Spinal cord (tissue), 10 donors: ENCODE measurements at places on chromosomes 5 and 9.

- DNase-seq = no peak
Measured at GRCh38 chr5:16727755-16728325, 111.0 kb upstream of the RETREG1 start.

GRCh38 chr9:109745335-109746283 is 34.4 kb upstream of the PALM2AKAP2 start:
- DNase-seq = peak; percentile 90

- DNase-seq = no peak
Measured at GRCh38 chr9:111955048-111955447, 58.4 kb downstream of the UGCG start.

DNA sequence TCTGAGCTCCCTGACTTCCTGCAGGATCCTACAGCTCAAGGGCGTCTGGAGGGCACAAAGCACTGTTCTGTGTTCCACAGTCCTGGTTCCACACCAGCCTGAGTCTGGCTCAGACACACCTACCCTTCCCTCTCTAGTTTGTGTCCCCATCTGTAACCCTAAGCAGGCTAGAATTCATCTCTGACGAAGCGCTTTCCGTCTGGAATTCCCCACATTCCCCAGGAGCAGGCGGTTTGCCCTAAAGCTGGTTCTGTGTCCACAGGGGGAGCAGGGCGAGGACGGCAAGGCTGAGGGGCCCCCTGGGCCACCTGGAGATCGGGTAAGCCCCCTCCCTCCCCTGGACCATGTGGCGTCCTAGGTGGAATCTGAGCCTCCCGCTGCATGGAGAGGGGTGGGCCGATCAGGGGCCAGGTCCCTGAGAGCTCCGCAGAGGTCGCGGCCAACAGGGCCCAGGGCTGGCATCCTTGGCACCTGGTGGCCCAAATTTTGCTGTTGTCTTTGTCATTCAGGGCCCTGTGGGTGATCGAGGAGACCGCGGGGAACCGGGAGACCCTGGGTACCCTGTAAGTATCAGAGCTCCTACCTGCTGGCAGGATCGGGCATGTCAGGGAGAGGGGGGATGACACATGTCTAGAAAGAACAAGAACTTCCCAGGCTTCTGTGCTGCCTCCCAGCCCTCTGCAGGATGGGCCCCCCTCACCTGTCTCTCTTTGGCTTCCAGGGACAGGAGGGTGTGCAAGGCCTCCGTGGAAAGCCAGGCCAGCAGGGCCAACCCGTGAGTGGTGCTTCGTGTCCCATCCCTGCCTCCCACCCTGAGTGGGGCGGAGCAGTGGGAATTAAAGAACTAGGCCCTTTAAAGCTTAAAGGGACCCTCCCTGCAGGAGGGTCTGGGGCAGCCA is 34.5 kb upstream of the ORM1 start:
- no peak for DNase-seq

- DNase-seq = no peak
Measured at GRCh38 chr5:68353605-68354004, 138.0 kb downstream of the PIK3R1 start.

DNA sequence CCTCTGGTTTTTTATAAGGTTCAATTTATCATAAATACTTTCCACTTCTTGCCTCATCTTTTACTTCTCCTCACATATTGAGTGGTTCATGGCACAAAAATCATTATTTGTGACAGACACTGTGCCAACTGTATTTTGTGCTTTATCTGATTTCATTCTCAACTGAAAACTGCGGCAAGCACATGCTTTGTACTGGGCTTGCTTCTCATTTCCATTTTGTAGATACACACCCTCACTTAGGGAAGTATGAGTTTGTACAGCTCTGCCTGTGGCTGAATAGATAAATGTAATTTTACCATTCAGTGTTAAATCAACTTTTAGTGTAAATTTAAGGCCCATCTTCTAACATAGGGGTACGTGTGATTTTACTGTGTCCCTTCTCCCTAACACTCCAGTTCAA is 83.6 kb downstream of the ANXA2R start:
- no peak for DNase-seq

- no peak for DNase-seq
Measured at GRCh38 chr9:109914280-109915027, 134.5 kb downstream of the PALM2AKAP2 start.

DNA sequence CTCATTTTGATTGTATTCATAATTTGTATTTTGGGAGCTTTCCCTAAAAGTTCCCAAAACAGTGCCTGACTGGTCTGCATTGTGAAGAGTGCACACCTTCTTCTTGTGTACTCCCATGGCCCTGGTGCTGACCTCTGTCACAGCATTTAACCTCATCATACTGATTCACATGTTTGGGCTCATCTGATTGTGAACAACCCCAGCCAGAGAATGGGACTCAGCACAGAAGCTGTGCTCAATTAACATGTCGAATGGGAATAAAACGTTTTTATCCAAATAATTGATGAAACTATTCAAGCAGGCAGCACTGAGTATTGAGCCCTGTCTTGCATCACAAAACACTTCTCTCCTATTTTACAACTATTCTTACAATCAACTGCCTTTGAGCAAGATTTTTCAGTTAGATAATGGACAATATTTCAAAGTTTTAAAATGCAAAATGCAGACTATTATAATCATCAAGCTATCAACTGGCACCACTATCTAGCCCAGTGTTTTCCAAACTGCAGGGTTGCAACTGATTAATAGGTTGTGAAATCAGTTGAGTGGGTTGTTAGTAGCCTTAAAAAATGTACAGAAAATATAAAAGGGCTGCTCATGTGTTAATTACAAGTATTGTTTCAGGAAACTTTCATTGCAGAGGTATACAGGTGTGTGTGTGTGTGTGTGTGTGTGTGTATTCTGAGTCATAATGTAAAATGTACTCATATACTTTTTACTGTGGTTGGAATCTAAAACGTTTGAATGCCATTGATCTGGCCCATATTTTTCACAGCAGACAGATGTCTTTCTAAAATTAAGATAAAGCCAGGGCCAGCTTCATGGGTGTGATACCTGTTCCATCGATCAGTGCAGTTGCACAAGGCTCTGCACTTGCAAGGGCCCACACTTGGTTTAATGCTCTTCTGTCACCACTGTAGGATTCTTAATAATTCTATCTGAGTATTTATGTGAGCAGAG is 190.5 kb downstream of the PIK3R1 start:
- no peak for DNase-seq

GRCh38 chr9:119092125-119092524 is 277.1 kb downstream of the BRINP1 start:
- no peak for DNase-seq

GRCh38 chr5:141465351-141465750 is 10.4 kb upstream of the PCDHGC3 start:
- DNase-seq = no peak

DNA sequence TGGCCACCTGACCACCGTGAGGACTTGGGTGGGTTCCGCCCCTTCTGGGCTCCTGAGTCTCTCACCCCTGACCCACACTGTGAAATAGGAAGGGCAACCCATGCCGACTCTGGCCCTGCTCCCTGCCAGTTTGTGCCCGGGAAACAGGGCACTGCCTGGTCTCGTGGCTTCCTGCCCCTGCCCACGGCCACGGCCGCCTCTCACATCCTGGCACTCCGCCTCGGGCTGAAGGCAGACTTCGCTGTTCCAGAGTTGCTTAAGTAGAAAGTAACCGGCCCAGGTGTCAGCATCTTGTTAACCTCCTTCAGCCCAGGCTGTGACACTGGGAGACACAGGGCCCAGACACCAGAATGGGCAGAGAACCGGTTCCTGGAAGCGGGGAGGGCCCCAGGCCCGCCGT is 68.7 kb upstream of the RNU6ATAC start:
- DNase-seq = no peak

- no peak for DNase-seq
Measured at GRCh38 chr5:77952636-77953212, 176.6 kb upstream of the TBCA start.

GRCh38 chr5:179621551-179622214 is 1.8 kb downstream of the HNRNPH1 start:
- DNase-seq = no peak

- DNase-seq = no peak
Measured at GRCh38 chr9:128118971-128119665, 8.4 kb downstream of the PTGES2 start.

DNA sequence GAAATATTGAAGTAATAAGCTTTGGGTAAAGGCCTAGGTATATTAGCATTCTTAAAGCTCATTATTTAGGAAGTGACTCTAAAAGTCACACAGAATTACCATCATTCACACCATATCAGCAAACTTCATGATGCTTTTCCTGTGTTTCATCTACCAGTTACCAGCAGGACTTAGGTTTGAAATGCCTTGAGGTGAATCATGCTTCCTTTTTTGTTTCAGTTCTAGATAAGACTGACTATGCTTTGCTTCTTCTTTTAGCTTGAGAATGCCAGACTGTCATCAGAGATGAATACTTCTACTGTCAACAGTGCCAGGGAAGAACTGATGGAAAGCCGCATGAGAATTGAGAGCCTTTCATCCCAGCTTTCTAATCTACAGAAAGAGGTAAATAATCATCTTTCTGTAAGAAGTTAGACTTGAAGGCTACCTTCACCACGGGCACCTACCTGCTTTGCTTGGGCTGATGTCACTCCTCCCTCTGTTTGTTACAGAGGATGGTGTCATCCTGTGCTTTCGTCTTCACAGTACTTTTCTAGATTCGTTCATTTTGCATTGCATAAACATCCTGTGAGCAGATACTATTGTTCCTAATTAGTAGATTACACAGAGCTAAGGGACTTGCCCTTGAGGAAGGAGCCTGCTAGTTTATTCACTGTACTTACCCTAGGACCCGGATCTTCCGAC is 34.7 kb downstream of the LMNB1 start:
- DNase-seq = no peak

- no peak for DNase-seq
Measured at GRCh38 chr5:153365547-153365946, 124.9 kb upstream of the GRIA1 start.

DNA sequence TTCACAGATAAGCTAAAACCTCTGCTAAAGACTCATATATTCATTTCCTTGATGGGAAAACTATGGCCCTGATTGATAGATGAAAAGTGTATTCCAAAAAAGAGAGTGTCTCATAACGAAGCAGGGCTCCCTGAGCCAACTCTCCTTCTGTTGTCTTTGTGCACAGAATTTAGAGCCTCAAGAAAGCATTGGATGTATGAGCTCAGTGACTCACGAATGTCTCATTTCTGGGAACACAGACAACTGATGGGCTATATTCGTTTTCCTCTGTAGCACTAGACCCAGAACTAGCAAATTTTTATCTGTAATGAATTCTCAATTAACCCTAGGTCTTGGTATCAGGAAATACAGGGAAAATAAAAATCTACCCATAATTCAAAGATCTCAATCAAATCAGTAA is 88.4 kb downstream of the LMNB1 start:
- DNase-seq = no peak

- DNase-seq = no peak
Measured at GRCh38 chr5:167845952-167846351, 445.5 kb upstream of the WWC1 start.

DNA sequence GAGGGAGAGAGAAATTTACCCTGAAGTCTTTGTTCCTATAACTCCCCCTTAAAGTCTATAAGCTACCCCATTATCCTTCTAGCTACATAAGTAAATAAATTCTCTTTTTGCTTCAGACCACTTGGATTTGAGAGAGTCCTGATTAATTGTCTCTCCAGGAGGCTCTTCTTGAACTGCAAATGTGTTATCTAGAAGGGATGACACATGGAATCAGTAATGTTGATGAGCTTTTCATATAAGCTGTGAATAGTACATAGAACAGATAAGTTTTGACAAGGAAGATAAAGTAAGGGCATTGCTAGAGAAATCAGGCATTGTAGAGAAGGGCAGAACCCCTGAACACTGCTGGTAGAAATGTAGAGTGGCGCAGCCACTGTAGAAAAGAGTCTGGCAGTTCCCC is 42.5 kb upstream of the GNPDA1 start:
- DNase-seq = no peak

- DNase-seq = no peak
Measured at GRCh38 chr9:124685217-124685616, 85.9 kb downstream of the NR6A1 start.

- peak; percentile 63 for DNase-seq
Measured at GRCh38 chr9:4297151-4297785, 2.6 kb downstream of the GLIS3 start.

DNA sequence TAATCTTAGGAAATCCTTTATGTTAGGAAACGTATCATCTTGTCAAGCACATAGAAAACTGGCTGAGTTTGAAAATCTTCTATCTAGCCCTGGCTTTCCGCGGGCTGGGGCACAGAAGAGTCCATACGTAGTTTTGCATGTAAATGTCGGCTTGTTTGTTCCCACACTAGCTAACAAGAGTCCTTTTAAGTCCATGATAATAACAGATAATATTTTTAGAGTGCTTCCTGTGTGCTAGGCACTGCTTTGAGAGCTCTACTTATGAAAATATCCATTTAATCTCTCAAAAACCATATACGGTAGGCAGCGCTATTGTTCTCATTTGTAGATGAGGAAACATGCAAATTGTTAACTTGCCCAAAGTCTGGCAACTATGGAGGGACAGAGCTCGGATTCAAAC is 40.5 kb downstream of the FYB1 start:
- DNase-seq = no peak

- DNase-seq = no peak
Measured at GRCh38 chr9:104969116-104969515, 41.2 kb upstream of the ABCA1 start.

- DNase-seq = no peak
Measured at GRCh38 chr5:178429491-178430185, 160.6 kb downstream of the COL23A1 start.

DNA sequence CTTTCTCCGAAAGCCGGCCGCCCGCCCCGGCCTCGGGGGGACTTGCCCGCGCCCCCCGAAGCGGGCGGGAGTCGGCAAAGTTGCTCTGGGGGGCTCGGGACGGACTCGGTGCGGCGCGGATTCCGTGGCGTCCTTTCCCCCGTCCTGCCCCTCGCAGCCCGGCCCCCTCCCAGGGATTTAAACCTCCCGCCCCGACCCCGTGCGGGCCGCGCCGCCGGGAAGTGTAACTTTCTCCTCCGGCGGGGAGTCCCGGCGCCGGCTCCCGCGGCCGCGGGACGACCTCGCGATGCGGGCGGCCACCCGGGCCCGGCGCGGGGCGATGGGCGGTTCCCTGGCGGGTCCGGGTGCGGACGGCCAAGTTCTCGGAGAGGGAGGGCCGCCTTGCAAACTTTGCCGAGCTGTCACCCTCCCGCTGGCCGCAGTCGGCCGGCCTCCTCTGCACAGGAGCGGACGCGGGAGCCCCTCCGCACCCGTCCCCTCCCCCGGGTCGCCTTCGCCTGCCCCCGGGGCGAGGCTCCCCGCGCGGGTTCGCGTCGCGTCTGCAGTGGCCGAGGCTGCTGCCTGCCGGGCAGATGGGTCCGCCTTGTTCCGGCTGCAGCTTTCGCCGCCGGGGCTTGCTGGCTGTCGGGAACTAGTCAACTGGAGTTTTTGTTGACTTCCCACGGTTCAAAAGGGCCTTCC is 732 bp downstream of the PBX3 start:
- DNase-seq = no peak
